ENCODE measurements at places on chromosomes 2 and 18. TPM values are rescaled to one million over a fixed set of nuclear protein-coding genes. Genes with fewer than 3 reads are reported as not detected.

GRCh38 chr2:179751163-179751809 is 110.1 kb downstream of the ZNF385B start:
- no peak overlapping the region for H3K4me3 ChIP-seq
- H3K36me3 ChIP-seq, result no peaks in the 10 kb centered on the region
- no peaks in the 10 kb centered on the region for H3K4me1 ChIP-seq
- DNase-seq, result no peak
- no peak overlapping the region for H3K27ac ChIP-seq
- H3K27me3 ChIP-seq, result no peaks in the 10 kb centered on the region

DNA sequence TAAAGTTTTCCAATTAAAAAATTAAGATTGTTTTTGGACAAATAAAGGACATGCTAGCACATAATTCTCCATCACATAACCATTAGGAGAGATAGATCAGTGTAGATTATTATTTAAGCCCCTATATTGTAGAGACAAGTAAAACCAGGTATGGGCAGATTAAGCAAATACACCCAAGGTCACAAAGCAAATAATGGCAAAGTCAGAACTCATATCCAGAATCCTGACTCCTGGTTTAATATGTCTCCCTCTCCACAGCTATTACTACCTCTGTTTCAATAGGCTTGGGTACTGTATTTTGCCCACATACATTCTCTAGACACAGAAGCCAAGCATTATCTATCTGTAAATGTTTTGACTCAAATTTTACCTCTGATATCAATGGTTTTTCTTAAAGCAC is 282.3 kb downstream of the EPHA4 start:
- H3K27ac ChIP-seq, result no peak overlapping the region
- no peak for DNase-seq
- H3K4me1 ChIP-seq, result no peaks in the 10 kb centered on the region
- no peak overlapping the region for H3K4me3 ChIP-seq
- no peaks in the 10 kb centered on the region for H3K27me3 ChIP-seq
- H3K36me3 ChIP-seq, result no peaks in the 10 kb centered on the region

GRCh38 chr2:60958361-60958760 is 59.2 kb upstream of the PEX13 start:
- no peak overlapping the region for H3K27ac ChIP-seq
- H3K4me3 ChIP-seq, result no peak overlapping the region
- DNase-seq, result no peak
- H3K4me1 ChIP-seq, result no peaks in the 10 kb centered on the region

DNA sequence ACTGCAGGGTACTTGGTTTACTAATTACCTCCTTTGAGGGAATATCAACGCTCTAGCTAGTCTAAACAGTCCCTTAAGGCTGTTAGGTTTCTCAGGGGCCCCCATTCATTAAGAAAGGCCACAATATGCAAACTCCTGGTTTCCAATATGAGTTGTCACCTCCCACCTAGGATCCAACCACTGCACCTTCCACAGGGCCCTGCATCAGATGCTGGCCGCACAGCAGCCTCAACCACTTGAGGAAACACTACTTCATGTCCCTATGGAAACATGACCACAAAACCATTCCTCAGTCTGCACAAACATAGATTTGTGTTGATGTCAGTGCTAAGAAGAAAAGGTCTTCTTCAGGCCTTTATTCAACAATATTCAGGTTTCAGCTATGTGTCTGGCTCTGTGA is 40.9 kb downstream of the STAT4 start:
- no peaks in the 10 kb centered on the region for H3K4me1 ChIP-seq
- H3K4me3 ChIP-seq, result no peak overlapping the region
- H3K36me3 ChIP-seq, result no peaks in the 10 kb centered on the region
- H3K27me3 ChIP-seq, result no peaks in the 10 kb centered on the region
- DNase-seq, result no peak
- H3K27ac ChIP-seq, result no peak overlapping the region

DNA sequence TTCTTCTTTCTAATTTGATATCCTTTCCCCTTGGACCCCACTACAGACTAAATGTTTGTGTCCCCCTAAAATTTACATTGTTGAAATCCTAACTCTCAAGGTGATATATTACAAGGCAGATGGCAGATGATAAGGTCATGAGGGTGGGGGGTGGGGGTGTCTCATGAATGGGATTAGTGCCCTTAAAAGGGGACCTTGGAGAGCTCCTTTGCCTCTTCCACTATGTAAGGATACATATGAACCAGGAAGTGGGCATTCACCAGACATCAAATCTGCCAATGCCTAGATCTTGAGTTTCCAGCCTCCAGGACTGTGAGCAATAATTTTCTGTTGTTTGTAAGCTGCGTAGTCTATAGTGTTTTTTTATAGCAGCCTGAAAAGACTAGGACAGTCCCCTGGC is 89.1 kb downstream of the PLA2R1 start:
- no peaks in the 10 kb centered on the region for H3K4me1 ChIP-seq
- no peaks in the 10 kb centered on the region for H3K36me3 ChIP-seq
- no peaks in the 10 kb centered on the region for H3K27me3 ChIP-seq
- DNase-seq, result no peak

DNA sequence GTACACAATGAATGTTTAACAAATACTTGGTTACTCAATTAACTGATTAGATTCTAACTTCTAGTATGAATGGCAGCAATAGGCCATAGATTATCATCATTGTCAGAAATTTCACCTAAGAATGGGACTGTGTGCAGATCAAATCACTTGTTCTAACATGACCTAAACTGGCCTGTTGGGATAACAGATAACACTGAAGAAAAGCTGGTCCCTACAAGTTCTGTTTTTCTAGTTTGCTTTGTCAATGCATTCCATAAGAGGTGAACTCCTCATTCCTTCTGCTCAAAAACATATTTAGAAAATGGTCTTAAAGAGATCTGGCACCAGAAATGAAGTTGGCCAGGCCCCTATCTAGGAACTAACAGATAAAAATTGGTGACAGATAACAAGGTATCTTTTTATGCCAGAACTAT is 175.4 kb downstream of the THADA start:
- no peaks in the 10 kb centered on the region for H3K36me3 ChIP-seq
- no peaks in the 10 kb centered on the region for H3K27me3 ChIP-seq
- DNase-seq, result no peak
- peaks cover 40% of the 10 kb centered on the region for H3K4me1 ChIP-seq
- H3K4me3 ChIP-seq, result no peak overlapping the region

DNA sequence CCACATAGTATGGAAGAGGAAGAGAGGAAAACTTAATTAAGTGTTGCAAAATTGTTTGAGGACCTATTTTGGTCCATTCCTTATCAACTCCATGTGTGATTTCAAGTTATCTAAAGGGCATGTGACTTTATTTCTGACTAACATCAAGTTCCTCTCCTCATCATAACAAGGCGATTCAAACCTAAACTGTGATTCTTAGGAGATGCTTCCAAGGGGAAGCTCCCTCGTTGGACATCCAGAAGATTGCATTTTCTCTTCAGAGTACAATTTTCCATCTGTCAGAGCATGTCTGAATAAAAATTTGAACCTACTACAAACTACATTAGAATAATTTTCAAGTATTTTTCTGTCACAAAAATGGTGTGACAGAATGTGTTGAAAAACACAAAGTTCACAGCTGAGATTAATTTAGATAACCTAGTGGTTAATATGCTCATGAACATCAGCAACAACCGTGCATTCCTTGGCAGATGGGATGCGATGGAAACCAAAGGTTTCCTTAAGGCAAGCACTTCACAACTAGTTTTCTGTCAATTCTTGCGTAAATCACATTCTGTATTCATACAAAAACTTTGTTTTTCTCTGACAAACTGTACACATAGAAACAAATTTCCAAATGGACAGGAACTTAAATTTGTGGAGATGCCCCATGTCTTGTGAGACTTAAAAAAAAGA is 4.2 kb downstream of the SFT2D3 start:
- no peak for DNase-seq
- peaks cover 6% of the 10 kb centered on the region for H3K4me1 ChIP-seq
- H3K27me3 ChIP-seq, result no peaks in the 10 kb centered on the region
- H3K27ac ChIP-seq, result no peak overlapping the region
- no peak overlapping the region for H3K4me3 ChIP-seq

GRCh38 chr18:76788571-76789317 is 33.6 kb upstream of the ZNF236 start:
- H3K27me3 ChIP-seq, result peaks cover 4% of the 10 kb centered on the region
- no peaks in the 10 kb centered on the region for H3K4me1 ChIP-seq
- H3K4me3 ChIP-seq, result no peak overlapping the region
- no peaks in the 10 kb centered on the region for H3K36me3 ChIP-seq
- H3K27ac ChIP-seq, result no peak overlapping the region

DNA sequence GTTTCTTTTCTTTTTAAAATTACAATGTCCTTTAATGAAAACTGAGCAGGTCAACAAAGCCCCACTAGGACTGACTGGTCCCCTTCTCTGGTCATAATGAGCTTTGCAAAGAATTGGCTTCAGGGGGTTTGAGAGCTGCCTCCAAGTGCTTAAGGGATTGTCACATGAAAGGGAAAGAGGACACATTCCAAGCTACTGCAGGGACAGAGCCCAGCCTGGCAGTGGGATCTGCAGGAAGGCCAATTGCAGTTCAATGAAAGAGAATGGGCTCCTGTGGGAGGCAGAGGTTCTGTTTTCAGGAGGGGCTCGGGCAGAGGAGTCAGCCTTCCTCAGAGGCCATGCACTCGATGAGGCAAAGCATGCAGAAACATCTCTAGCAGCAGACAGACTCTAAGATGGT is 84.1 kb upstream of the ACKR3 start:
- no peaks in the 10 kb centered on the region for H3K36me3 ChIP-seq
- H3K27me3 ChIP-seq, result no peaks in the 10 kb centered on the region
- H3K4me3 ChIP-seq, result no peak overlapping the region
- H3K27ac ChIP-seq, result no peak overlapping the region
- no peaks in the 10 kb centered on the region for H3K4me1 ChIP-seq

- H3K4me1 ChIP-seq, result peaks cover 24% of the 10 kb centered on the region
- no peaks in the 10 kb centered on the region for H3K27me3 ChIP-seq
- DNase-seq, result no peak
- no peaks in the 10 kb centered on the region for H3K36me3 ChIP-seq
Measured at GRCh38 chr18:57791192-57791591, 11.9 kb downstream of the ATP8B1 start.

DNA sequence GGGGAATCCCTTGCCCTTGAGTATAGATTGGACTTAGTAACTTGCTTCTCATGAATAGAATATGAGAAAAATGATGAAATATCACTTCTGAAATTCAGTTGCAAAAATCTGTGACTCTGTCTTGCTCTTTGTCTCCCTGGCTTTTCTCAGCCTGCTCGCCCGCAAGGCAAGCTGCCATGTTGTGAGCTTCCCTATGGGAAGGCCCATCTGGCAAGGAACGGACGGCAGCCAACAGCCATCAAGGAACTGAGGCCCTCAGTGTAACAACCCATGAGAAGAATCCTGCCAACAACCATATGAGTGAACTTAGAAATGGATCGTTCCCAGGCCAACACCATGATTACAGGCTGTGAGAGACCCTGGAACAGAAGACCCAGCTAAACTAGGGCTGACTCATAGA is 58.4 kb upstream of the PGAP1 start:
- no peaks in the 10 kb centered on the region for H3K27me3 ChIP-seq
- no peak overlapping the region for H3K4me3 ChIP-seq
- peaks cover 28% of the 10 kb centered on the region for H3K4me1 ChIP-seq

- DNase-seq, result peak; percentile 98
- H3K27ac ChIP-seq, result peak overlapping the region; percentile 91
Measured at GRCh38 chr2:240250985-240251847, 110.8 kb upstream of the OTOS start.

Gene INO80C
- total RNA-seq, result 23.9 TPM

Gene ESPNL
- total RNA-seq, result 0.69 TPM

Gene DTYMK
- 25.7 TPM for total RNA-seq

Gene CDKL4
- 1.5 TPM for total RNA-seq

Gene CRACDL
- total RNA-seq, result 3.1 TPM

Gene CCDC102B
- 12.4 TPM for total RNA-seq

Gene ANKRD30BL
- total RNA-seq, result 0.14 TPM

Gene SALL3
- not detected for total RNA-seq
